ENCODE measurements at places on chromosomes 4 and X.
A peak's percentile ranks its signal among the peaks of the same experiment; 100 is the strongest.

DNA sequence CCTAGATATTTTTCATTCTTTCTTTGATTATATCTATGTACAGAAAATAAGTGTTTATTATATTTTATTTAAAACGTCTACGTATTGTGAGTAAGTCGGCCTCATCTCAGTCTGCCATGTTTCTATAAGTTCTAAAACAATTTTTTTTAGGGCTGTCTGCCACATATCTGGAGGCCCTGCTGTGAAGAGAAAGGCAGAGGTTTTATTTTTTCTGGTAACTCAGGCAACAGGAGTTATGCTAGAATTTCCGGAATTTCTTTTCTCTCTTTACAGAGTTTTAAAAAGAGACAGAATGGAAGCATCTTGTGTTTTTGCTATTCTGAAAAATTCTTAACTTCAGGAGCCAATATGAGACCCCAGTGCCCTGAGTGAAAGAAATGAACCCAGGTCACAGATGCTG is 1124.0 kb upstream of the TENM3 start:
- no peak for DNase-seq

DNA sequence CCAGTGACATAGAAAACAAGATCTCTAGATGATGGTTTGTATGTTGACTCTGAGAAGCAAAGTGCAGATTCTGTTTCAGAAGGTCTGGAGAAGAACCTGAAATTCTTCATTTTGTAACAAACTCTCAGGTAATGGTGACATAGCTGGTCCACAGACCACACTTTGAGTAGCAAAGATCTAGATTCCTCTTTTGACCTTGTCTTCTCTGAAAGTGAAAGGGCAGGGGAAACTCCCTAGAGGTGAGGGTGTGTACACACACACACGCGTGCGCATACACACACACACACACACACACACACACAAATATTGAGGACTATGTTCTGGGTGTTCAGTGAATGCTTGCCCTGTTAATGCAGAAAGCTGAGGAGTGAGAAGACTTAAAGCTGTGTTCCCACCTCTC is 110.1 kb downstream of the NHSL2 start:
- no peak for DNase-seq

GRCh38 chrX:100994352-100995281 is 25.1 kb downstream of the ARL13A start:
- peak; percentile 64 for DNase-seq

GRCh38 chrX:23855569-23855968 is 52.2 kb downstream of the APOO start:
- no peak for DNase-seq

- no peak for DNase-seq
These were observed 157.6 kb downstream of the MAB21L2 start for GRCh38 chr4:150739591-150739990.

DNA sequence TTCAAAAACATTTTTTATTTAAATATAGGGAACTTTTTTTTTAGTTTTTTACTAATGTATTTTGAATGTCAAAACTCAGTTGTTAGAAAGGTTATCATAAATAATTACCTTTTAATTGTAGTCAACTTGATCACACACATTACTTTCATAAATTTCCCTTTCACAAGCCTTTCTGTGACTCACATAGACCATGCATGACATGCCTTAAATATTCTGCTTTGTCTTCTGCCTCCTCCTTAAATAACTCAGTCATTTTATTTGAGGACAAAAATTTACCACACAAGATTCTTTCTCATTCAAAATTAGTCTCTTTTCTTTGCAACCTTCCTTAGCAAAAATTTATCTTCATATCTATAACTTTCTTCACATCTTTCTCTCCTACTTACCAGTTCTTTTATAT is 219.9 kb downstream of the EVC2 start:
- DNase-seq: no peak

GRCh38 chrX:13091111-13091765 is 46.8 kb upstream of the FAM9C start:
- no peak for DNase-seq

All from SW 1271 (cell line).